D341Med (cell line): ENCODE measurements at places on chromosomes 2 and 18.
A peak's percentile ranks its signal among the peaks of the same experiment; 100 is the strongest.

DNA sequence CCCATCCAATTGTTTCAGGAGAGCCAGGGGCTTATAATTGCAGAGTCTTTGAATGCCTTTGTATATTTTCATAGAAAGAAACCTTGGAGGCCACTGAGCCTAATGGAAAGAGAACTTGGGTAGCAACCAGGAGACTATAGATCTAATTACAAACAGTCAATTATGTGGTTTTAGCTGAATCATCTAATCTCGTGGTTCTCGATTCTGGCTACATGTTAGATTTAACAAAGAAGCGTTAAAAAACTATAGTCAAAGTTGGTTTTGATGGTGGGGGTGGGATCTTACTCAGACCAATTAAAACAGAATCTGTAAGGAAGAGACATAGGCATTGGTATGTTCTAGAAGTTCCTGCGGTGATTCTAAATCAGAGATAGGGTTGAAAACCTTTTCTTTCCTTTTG is 344.1 kb downstream of the CNTNAP5 start:
- no peak for DNase-seq

DNA sequence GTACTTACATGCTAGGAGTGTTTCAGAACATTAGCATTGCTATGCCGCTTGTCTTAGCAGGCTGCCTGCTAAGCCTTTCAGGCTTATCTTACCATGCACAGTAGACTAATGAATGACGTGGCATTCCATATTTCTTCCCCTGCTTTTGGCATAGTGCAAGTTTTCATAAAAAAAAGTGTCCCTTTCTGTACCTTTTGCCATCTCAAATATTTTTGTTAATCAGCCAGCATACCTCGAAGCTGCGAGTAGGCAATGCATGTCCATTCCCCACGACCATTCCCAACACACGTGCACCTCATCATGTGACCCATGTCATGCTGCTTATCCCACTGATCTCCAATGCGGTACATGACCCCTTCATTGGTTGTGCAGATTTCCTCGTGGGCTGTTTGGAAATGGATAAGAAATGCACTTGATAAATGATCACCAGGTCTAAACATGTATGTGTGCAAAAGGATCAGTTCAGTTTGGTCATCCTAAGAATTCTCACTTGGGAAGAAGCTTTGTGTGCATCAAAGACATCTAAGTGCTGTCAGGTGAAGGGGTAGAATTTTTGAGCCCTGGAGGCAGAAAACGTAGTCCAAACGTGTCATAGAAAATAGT is 13.9 kb downstream of the FN1 start:
- no peak for DNase-seq

GRCh38 chr2:199273042-199273511 is 184.7 kb downstream of the SATB2 start:
- no peak for DNase-seq

DNA sequence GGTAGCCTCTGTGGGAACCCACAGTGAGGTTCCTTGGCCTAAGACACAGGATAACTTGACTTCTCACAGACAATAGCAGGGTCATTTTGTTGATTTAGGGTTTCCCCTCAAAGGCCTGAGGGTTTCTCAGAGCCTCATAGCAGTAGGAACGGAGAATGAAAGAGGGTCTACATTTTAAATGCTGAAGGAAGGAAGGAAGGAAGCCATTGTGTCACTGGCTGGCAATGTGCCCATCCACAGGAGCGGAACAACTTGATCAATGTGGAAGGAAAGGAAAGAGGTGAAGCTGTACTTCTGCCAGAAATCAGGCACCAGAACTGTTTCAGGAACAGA is 5.1 kb downstream of the IL1B start:
- no peak for DNase-seq

DNA sequence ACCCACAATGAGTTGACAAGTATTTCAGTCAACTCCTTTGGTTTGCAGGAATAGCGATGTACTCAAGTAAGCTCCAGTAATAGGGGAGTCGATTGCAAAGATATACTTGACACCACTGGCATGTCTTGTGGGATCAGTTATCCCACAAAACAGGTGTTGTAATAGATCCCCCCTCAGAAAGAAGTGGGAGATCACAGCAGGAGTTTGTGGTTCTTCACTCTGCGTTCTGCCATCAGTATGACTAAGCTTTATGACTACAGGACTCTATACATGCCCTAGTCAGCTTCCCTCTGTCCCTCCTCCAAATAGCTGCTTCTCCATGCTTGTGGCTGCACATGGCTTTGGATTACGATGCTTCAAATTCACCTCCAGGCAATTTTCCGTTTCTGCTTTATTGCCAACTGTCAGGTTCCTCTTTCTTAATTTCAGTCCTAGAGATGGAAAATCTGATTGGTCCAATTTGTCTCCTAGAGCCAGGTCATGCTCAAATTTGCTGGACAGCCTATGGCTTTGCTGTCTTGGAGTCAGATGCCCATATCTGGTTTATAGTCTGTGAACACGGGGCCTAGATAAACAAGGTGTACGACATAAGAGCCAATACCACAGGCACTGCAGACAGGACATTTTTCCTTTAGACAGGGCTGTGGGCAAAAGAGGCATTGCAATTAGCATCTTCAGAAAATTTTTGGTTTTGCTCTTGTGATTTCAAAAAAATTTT is 221.7 kb downstream of the PAX3 start:
- DNase-seq: no peak

DNA sequence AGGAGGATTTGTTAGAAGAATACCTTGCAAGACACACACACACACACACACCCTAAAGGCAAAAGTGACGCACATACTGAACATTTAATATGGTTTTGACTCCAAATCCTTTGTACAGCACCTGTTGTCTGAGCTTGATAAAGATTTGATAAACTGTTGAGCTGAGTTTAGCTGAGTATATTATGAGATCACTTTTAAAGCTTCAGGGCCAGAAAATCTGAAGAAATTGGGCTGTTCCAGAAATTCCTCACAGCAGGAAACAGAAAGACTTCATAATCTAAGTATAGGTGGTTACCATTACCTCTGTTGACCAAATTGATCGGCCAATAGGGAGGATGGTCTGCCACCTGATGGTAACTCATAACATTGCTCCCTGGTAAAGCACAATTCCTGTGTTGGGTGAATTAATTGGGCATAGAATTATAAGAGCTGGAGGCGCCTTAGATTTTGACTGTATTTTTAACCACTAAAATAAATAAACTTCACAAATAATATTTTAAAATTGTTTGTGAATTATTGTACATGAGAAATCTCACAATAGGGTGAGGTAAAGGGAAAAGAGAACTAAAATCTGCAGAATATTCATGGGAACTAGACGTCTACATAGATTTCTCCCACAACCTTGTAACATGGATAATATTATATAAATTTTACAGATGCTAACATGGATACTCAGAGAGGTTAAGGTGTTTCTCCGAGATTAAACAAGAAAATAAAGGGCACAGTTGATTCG is 21.8 kb upstream of the RPIA start:
- peak; percentile 56 for DNase-seq

GRCh38 chr2:37387148-37387835 is 42.9 kb downstream of the QPCT start:
- DNase-seq: no peak

DNA sequence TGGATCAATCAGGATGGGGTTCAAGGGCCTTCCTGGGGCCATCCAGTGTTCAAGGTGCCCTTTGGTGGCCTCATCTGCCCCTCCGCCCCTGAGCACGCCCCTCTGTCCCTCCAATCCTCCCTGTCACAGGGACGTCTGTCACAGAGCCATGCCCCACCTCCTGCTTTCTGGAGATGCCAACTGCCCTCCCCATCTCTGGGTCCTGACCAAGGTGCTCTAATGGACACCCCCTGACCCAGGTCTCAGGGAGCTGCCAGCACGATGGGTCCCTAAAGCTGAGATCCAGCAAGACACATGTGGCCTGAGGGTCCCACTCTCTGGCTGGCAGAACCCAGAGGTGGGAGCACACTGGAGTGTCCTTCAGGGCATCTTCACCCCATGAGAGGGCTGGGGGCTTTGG is 2.1 kb upstream of the TEKT4 start:
- peak; percentile 3 for DNase-seq

DNA sequence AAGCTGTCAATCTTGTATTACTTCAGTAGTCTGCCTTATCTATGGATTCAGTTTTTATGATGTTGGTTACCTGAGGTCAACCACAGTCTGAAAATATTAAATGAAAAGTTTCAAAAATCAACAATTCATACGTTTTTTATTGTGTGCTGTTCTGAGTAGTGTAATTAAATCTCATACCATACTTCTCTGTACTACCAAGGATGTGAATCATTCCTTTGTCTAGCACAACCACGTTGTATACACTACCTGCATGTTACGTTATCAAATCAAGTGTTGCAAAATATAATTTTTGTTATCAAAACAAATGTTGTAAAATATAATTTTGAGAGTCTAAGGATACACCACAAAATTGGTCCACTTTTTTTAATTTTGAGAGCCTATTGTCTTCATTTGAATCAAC is 590.2 kb upstream of the SETBP1 start:
- DNase-seq: no peak

- no peak for DNase-seq
These were observed 598.2 kb upstream of the SYT4 start for GRCh38 chr18:43875511-43875910.

DNA sequence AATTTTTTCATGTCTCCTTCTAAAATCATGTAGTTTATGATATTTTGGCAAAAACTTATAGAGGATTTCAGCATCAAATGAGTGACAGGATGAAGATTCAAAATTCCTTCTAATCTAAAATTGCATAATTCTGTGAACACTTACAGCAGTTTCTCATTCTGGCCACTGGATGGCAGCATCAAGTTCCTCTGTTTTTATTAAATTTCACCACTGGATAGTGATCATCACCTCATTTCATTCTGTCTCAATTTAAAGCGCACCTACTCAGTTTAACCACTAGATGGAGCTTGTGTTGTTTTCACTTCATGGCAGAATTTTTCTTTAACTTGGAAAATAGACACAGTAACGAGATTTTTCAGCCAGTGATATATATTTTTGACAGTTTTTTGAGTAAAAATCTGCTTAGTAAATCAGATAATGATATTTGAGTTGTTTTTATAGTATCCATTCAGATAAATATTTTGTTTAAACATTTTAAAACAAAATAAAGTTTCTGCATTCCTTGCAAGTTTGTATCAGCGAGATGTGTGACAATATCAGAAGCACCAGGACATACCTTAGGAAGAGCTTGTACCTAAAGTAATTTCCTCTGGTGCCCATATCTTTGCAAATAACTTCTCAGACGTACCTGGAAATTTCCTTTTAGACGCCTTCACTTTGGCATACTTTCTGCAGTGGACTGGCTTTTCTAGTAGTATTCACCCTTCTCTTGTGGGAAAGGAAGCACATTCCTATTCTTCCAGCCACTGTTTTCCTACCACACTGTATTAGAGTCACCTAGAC is 94.7 kb upstream of the ARHGAP15 start:
- peak; percentile 57 for DNase-seq

- DNase-seq: no peak
These were observed 143.3 kb upstream of the ZEB2 start for GRCh38 chr2:144663207-144663606.

DNA sequence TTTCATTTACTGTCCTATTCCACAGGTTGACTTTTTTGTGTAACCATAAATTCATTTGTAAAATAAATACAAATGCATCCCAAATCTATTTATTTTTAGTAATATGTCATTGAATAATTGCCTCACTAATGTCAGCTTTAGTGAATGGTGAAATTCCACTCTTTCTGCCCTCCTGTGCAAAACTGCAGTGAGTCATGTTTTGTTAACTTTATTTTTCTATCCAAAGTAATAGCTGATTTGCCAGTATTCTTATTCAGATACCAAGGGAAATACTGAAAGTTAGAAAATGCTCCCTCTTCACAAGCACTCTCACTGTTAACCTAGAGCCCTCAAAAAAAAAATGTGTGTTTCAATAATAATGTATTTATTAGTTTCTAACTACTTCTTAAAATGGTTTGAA is 322.8 kb downstream of the RIT2 start:
- DNase-seq: no peak

- no peak for DNase-seq
These were observed 88.0 kb downstream of the GALR1 start for GRCh38 chr18:77337604-77338003.

- DNase-seq: no peak
These were observed 396.2 kb upstream of the HS6ST1 start for GRCh38 chr2:128714851-128715312.

- no peak for DNase-seq
These were observed 28.0 kb upstream of the FAHD2A start for GRCh38 chr2:95374451-95374920.

DNA sequence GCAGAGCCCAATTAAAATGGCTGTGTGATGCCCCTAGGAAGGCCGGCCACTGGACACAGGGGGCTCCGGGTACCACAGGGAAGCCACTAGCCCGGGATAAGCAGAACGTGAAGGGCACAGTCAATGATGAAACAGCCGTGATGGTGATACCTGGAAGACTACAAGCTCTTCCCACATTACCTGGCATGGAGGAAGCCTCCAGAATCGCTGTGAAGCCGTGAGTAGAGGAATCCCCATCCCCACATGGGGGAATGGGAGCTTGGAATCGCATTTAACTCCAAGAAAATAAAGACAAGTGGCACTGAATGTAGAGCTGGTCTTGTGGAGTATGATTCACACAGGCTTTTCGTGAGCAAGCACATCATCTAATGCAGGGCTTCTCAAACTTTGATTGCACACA is 16.1 kb downstream of the GALNT14 start:
- DNase-seq: no peak

GRCh38 chr2:42906557-42907411 is 114.4 kb upstream of the HAAO start:
- peak; percentile 64 for DNase-seq

GRCh38 chr2:126952216-126952615 is 53.5 kb downstream of the TEX51 start:
- DNase-seq: no peak

- DNase-seq: no peak
These were observed 486.8 kb downstream of the PARD3B start for GRCh38 chr2:205032093-205032551.

GRCh38 chr18:46750626-46751025 is 6.2 kb downstream of the ST8SIA5 start:
- DNase-seq: no peak

GRCh38 chr2:109062145-109062858 is 66.7 kb upstream of the SH3RF3 start:
- DNase-seq: no peak

GRCh38 chr18:12456441-12456840 is 48.7 kb downstream of the PRELID3A start:
- DNase-seq: peak; percentile 69

- DNase-seq: no peak
These were observed 56.5 kb downstream of the RPIA start for GRCh38 chr2:88747990-88748389.
